Muscle of back (tissue), 13 donors: ENCODE measurements at places on chromosomes 3 and 15.

DNA sequence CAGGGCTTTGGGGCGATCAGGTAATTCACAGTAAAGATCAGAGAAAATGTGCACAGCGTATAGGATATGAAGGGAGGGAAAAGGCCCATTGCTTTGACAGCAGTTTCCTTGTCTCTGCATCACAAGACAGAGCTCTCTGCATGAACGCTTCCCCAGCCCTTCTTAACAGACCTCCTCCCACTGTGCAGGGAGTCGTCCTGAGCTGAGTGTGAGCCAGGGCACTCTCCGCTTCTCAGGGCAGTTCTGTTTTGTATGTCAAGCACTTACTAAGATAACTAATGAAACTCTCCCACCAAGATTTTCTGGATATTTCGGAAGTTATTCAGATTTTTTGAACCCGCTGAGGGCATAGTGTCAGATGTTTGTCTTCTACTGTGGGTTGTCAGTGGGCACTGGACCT, 105.8 kb upstream of the C15orf61 start:
- DNase-seq, result no peak

GRCh38 chr3:61237858-61238257, 13.4 kb downstream of the FHIT start:
- DNase-seq, result no peak

DNA sequence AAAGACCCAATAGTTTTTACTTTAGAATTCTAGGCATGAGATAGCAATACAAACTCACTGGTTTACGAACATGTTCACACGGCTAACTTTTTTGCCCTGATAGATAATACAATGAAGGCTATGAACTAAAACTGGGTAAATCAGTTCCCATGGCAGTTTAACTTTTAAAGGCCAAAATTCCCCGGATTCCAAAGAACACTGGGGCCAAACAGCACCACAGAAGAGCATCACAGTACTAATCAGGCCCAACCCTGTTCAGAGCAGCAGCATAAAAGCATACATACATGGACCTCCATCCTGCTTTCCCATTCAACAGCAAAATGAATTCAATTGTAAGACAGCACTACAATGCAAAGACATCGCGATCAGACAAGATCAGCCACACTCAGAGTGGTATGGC, 540.3 kb upstream of the CCDC54 start:
- no peak for DNase-seq

GRCh38 chr3:58102976-58103451, 94.8 kb downstream of the FLNB start:
- DNase-seq, result peak; percentile 51
